ENCODE measurements at places on chromosomes 2 and 18.

GRCh38 chr18:70194227-70194890 is 11.1 kb downstream of the RTTN start:
- no peak for DNase-seq

DNA sequence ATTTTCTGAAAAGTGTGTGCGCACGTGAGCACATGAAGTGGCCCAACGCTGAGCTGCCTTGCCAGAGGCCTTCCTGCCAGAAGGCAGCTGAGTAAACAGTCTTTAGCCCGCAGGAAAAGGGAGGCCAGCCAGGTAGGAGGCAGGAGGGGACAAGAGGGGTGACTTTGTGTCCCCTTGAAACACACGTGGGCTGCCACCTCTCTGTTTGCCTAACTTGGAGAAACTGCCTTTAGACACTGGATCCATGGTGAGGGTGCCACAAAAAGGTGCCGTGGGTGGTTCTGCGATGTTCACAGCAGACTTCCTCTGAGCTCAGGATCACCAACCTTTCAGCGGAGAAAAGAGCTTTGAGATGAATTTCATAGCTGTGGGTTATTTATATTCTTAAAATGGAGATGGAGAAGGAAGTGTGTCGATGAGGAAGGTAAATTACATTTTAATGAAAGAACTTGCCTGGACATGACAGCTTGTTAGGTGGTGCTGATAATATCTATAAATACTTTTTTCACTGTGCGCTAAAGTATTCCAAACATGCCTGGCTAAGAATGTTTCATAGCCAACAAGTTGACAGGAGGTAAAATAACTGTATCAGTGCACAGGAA is 36.6 kb upstream of the ASB1 start:
- DNase-seq: no peak

DNA sequence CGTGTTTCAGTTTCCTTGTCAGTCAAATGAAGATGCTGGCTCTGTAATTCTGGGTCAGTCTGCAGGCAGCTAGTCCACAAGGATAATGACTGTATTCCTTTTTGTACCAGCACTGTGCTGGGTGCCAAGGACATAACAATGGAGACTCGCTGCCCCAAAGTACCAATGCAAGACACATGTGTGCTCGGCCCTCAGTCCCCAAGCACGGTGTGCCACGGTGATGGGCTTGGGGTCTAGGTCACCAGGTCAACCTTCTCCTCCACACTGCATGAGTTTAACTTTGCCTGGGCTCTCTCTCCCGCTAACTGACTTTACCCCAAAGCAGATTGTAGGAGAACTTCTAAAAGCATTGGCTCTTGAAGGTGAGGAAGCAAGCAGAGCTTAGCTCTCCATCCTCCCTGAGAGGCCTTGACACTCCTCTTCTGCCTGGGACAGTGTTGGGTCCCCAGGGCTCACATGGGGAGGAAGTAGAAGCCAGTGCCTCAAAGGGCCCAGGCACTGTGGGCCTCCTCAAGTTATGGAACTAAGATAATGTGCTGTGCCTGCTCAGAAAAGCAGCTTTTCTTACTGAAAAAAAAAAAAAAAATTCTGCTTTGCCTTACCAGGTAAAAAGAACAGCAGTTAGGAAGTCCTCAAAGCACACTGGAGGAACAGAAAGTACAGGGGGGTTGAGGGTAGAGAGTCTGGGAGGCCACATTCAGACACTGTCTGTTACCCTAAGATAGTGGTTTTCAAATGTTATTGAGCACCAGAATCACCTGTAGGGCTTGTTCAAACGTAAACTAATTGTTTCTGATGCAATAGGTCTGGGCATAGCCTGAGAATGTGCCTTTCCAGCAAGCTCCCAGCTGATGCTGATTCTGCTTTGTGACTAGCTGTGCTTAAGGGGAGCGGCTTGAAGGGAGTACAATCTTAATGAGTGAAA is 276.4 kb upstream of the CXCR4 start:
- no peak for DNase-seq

DNA sequence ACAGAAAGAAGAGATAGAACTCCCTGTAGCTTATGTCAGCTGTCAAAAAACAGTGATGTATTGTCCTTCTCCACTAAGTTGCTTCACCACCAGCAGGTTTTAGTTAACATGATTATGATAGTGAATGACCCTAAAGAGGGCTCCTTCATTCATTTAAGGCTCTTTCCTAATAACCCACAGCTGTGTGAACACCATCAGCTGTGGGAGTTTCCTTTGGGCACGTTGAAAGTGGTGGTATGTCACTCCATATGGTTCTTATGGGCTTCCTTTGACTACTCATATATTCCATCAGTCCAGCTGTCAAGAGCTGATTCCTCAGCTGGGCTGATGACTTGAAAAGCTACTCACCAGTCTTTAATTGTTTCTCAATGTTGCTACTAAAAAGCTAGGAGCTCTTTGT is 210.3 kb downstream of the UBE2E3 start:
- no peak for DNase-seq

- DNase-seq: no peak
Measured at GRCh38 chr18:51251625-51252024, 54.1 kb upstream of the MEX3C start.

- no peak for DNase-seq
Measured at GRCh38 chr18:55406451-55406991, 181.5 kb downstream of the TCF4 start.

GRCh38 chr2:57330447-57330846 is 716.2 kb upstream of the VRK2 start:
- no peak for DNase-seq

- DNase-seq: no peak
Measured at GRCh38 chr2:222518570-222519381, 94.4 kb downstream of the SGPP2 start.

DNA sequence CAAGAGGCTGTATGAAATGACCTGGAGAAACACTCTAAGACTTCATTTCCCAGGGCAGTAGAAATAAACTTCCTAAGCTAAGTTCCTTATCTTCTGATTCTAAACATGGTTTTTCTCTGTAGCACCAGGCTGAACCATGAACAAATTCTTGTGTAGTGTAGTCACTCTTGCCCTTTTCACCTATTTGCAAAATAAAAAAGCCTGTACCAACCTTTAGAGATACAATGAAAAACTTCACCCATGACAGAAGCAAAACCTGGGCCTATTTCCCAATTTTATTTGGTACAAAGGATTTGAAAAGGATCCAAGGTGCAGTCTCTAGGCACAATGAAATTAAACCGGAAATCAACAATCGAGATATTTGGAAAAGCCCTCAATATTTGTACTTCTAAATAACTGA is 43.6 kb downstream of the POLR1A start:
- no peak for DNase-seq

GRCh38 chr2:20080839-20081415 is 29.5 kb upstream of the LAPTM4A start:
- DNase-seq: no peak

DNA sequence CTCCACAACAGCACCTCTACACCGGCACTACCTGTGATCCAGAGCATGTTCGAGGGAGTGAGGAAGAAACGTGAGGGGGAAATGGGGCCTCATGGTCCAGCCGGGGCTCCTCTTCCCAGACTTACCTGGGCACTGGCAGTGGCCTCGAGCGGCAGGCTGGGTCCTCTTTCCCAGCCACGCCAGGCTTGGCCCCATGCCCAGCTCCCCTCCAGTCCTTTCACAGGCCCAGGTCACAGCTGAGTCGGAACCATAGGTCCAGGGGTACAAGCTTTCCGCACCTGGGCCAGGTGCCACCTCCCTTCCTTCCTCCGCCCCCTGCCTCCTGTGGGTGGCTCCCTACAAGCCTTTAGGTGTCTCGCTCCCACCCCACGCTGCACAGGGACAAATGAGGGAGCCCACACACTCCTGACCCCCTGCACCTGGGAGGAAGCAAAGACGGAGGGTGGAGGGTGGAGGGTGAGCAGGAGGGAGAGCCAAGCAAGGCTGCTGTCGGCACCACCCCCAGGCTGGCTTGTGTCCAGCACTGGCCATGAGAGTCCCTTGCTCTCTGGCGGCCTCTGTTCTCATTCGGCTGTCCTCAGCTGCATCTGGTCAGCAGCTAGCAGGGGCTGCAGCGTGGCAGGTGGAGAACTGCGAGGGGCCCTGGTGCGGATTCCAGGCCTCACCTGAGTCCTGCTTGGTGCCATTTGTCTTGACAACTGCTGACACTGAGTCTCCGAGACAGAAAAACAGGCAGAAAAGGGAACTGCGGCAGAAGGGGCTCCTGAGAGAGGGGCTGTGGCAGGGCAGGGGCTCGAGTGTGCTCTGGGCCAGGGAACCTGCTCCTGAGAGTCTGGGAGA is 26.8 kb downstream of the ADRA2B start:
- no peak for DNase-seq

DNA sequence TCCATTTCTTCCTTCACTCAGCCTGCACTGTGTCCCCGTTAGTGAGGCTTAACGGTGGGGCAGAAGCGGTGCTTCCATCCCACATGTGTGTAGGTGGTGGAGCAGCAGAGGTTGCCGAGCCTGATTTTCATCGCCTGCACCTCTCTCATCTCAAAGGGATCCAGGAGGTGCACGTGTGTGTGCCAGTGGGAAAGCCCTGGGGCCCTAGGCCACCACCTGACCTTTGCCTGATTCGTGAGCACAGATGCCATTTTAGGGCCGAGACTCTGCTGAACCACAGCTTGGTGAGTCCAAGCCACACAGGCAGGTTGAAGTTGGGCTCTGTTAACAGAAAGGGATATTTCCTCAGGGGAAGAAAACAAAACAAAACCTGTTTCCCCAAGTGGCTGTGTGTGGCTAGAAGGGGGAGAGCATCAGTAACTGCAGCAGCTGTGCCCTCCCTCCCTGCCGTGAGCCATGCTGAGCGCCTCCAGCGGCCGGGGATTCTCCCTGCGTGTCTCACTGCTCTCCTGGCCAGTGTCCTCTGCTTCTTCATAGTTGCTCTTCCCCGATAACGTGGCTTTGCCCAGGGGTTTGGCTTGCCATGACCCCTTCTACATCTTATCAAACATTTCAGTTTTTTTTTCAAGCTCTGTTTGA is 81.5 kb downstream of the MAPRE2 start:
- no peak for DNase-seq

- DNase-seq: no peak
Measured at GRCh38 chr2:199309973-199310372, 147.8 kb downstream of the SATB2 start.

- DNase-seq: peak; percentile 72
Measured at GRCh38 chr2:101697124-101698013, at the start of gene MAP4K4. Gene MAP4K4 (plus strand): TSS chr2:101697707. CDS start chr2:101698081, 374 bp downstream.

DNA sequence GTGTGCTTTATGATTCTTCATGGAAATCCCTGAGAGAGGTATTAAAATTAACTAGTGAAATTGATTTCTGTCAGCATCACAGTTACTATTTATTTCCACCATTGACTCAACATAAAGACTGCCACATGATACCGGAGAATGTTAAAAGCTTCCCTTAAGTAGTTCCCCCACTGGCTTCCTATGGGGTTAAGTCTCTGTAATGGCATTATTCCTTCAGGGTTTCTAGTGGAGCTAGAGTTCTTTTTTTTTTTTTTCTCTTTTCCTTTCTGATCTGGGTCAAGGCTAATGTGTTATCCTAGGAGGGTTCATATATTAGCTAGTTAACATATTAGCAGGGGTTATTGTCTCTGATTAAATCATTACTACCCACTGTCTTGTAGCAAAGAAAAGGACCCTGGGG is 1919.1 kb upstream of the PIK3C3 start:
- DNase-seq: no peak

DNA sequence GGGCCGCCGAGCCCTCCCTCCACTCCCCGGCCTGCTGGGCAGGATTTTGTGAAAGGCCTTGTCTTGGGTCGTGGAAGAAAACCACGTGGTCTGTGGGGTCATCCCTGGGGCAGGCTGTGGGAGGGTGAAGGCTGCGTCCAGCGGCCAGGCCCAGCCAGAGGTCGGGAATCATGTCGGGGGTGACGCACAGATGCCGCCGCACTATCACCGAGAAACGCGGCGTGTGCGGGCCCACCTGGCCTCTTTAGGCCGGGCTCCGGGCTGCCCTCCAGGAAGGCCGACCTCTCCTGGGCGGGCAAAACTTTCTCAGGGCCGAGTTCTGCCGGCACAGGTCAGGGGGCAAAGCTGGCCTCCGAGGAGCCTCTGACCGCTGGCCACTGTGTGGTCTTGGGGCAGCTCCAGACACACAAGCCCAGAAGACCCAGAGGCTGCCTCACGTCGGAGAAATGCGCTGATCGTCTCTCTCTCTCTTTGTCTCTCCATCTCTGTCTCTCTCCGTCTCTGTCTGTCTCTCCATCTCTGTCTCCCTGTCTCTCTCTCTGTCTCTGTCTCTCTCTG is 28.4 kb downstream of the NFATC1 start:
- DNase-seq: no peak

- DNase-seq: no peak
Measured at GRCh38 chr2:193695367-193695766, 1500.6 kb upstream of the TMEFF2 start.

DNA sequence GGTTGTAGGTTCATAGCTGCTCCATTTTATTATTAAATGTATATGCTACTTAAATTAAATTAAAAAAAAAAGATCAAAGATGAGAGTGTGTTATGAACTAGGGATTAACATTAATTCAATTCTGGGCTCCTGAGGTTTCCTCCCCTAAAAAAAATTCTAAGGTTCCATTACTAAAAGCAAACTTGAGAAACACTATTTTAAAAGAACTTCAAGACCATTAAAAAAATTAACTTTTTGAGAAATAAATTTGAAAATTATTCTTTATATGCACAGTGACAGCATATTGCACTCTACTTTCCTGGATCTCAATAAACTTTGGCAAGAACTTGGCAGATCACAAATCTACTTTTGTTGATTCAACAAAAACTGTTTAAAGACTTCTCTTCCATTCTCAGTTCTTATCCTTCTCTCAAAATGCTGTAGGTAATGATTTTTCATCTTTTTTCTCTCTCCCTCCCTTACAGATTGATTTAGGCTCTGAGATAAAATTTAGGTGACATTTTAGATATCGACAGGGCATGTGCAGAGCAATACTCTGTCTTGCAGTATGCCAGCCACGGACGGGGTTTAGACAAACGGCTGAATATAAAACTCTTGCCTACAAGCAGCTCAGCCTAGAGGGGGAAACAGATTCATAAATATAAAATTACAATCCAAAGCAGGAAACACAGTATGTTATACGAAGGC is 592 bp upstream of the MARS2 start:
- no peak for DNase-seq

GRCh38 chr2:226098861-226099745 is 699.6 kb downstream of the NYAP2 start:
- no peak for DNase-seq

DNA sequence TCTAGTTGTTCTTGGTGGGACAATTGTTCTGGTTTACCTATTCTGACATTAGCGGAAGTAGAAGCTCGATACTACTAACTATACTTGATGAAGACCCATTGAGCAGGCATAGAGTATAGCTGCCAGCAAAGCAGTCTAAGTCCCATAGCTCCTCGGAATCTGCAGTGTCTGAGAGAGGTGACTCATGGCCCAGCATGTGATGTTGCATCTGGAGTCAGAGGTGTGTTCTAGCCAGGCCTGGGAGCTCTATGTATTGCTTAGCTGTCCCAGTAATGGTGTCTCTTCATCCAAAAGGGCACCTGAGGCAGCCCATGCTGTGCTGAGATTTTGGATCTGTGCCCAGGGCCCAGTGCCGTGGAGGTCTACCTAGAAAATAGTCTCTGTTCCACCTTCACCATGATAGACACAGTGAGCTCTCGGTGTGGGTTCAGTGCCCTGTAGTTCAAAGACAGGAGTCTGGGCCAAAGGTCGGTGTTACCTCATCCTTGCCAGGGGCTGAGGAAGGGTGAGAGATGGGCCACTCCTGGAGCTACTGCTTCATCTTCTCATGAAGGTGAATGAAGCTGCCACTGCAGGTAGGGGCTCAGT is 47.3 kb downstream of the MEX3C start:
- DNase-seq: no peak

- no peak for DNase-seq
Measured at GRCh38 chr18:34809451-34810072, 99.5 kb downstream of the DTNA start.

Measured in activated naive CD4-positive, alpha-beta T cell (primary cell).